Iris pigment epithelial cell (primary cell): ENCODE measurements at places on chromosomes 6 and 20.

DNA sequence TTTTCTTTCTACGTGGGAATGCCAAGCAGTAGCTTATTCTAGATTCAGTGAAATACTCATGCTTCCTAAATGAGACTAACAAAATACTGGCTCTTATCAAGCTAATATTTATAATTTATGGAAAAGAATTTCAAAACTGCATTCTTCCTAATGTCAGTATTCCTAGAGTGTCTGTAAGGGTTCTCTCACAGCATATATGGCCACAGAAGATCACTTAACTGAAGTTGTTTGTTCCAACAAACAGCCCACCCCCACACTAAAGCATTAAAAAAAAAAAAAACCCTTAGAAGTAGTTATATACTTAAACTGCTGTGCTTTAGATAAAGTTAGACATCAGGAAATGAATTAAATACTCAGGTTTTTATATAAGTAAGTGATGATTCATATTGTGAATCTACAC lies 247.7 kb upstream of the HSF2 start:
- no peak for DNase-seq

DNA sequence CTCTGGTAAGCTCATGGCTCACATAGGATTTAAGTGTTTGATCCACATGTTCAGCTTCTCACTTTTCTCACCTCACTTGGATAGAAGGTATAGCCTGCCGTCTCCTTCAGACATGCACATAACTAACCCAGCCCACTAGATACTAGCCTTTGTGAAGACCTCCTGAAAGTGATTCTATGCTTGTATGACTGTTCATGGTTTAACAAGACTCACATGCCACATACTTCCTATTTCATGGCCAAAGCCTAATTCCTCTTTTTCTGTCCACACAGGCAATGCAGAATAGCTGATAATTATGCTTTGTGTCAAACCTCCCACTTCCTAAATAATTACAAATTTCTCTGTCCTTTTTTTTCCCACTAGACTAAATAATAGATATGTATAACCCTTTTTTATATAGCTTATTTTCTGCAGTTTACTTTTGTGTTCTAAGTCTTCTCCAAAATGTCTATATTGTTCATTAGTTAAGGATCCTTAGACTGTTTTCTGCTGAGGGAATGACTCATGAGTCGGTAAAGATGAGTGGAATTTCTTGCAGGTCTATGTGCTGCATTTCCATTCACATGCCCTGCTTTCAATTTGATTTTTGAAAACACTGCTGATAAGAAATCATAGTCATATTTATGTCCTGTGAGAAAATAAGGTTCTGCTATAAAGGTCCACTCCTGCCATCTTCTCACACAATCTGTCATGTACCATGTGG lies 43.0 kb downstream of the HDDC2 start:
- DNase-seq, result peak; percentile 65

DNA sequence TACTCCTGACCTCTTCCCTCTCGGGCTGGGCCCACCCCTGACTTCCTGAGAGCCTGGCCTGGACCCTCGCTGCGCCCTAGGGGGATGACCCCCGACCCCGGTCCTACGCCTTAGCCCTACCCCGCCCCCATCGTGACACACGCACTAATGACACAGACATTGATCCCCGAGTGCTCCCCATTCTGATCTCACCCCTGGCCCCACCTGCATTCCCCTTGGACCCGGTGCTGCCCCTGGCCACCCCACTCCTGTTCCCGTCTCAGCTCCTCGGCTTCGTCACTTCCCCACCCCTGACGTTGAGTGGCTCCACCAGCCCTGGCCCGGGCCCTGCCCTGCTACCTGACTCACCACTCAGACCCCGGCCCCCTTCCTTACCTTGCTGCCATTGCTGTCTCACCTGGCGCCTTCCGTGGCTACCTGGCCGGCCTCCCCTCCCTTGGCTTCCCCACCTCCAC lies 12.1 kb downstream of the RBCK1 start:
- no peak for DNase-seq

DNA sequence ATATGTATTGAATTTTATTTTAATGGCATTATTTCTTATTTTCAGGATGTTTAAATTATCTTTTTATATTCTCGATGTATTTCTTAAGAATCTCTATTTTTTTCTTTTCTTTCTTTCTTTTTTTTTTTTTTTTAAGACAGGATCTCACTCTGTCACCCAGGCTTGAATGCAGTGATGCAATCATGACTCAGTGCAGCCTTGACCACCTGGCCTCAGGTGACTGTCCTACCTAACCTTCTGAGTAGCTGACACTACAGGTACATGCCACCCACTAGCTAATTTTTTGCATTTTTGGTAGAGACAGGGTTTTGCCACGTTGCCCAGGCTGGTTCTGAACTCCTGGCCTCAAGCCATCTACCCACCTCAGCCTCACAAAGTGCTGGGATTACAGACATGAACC lies 143.8 kb upstream of the LAMA2 start:
- DNase-seq, result no peak

DNA sequence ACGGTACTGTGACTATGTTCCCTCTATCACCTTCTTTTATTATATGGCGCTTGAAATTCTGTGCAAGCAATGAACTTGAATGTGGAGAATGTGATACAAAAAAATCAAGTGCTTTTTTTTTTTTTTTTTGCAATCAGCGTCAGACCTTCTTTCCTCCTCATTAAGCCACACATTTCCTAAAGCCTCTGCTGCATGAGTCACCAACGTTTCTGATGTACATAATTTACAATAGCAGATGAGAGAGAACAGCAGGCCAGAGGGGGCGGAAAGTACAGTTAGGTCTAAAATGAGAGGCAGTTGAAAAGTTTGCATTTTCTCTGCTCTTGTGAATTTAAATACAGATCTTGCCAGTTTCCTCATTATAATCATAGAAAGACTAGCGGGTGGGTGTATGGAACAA lies 114.6 kb upstream of the RIPOR2 start:
- peak; percentile 91 for DNase-seq

GRCh38 chr6:162344646-162345010 lies 382.9 kb downstream of the PRKN start:
- no peak for DNase-seq

DNA sequence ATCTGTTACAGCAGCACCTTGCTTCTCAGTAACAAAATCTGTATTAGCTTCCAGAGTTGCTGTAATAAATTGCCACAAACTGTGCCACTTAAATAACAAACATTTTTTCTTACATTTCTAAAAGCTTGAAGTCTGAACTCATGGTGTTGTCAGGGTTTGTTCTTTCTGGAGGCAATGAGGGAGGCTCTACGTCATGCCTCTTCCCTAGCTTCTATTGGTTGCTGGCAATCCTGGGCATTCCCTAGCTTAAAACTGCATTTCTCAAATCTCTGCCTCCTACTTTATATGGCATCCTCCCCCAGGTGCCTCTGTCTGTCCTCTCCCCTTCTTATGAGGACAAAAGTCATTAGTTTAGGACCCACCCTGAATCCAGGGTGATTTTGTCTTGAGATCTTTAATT lies 41.6 kb upstream of the TMEM244 start:
- DNase-seq, result no peak

- DNase-seq, result no peak
Observed at GRCh38 chr6:22424196-22424595, 127.4 kb upstream of the PRL start.

GRCh38 chr20:278181-278580 lies 12.4 kb downstream of the C20orf96 start:
- no peak for DNase-seq

DNA sequence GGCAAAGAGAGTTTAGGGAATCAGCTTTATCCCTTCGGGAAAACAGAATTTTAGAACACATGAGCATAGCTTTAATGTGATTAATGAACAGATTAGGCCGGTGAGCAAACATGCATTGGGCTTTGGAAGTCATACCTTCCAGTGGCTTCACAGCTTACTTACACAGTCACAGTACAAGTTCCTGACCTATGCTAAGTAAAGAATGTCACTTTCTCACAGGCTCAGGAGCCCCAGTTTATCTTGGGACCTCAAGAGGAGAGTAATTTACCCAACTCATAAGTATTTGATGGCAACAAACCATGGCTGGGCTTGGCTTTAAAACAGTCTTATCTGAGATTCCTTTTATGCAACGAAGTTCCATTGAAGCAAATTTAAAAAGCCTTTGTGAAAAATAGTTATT lies 195.9 kb downstream of the AKAP7 start:
- no peak for DNase-seq

GRCh38 chr6:85125526-85125925 lies 324.4 kb upstream of the NT5E start:
- no peak for DNase-seq

- DNase-seq, result no peak
Observed at GRCh38 chr20:46200582-46201570, 82.8 kb downstream of the CD40 start.

DNA sequence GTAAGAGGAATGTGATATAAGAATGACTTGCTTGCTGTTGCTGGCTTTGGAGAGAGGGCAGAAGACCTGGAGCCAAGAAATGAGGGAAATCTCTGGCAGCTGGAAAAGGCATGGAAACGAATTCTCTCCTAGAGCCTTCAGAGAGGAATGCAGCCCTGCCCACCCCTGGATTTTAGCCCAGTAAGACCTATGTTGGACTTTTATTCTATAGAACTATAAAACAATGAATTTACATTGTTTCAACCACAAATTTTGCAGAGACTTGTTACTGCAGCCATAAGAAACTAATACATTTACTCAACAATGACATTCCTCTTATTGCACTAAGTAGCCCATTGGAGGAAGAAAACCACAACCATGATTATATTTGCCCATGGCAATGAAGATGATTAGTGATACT lies 39.5 kb upstream of the PREP start:
- no peak for DNase-seq

GRCh38 chr6:30258204-30258603 lies 45.0 kb upstream of the TRIM26 start:
- DNase-seq, result no peak

- DNase-seq, result no peak
Observed at GRCh38 chr20:19141998-19142397, 70.4 kb upstream of the SLC24A3 start.

DNA sequence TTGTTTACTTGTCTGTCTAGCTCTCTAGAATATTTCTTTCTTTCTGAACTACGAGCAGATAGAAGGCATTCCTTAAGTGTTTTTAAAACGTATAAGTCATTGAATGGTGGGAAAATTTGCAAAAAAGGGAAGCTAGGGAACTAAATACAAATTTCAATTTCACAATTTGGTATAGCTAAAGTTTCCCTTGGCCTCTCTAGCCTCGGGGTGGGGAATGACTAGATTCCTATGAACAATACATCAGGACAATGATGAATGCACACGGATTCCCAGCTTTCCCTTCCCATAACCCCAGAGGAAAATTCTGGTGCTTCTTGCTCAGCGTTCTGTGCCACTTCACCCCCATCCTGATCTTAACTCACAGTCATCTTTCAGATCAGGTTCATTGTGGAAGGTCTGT lies 113.3 kb upstream of the ASF1A start:
- no peak for DNase-seq

DNA sequence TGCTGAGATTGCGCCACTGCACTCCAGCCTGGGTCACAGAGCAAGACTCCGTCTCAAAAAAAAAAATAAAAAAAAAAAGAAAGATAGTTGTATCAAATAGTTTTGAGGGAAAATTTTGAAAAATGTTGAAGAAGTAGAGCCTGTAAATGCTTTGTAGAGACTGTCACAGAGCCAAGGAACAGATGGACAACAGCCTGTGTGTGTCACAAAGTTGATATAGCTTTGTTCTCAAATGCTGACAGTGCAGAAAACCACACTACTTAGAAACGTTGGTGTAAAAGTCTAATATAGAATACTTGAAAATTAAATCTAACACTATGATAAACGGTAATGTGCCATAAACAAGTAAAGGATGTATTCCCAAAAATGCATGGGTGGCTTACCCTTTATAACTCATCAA lies 25.4 kb downstream of the PTK7 start:
- no peak for DNase-seq
